ENCODE measurements at places on chromosomes 7 and 10.
A peak's percentile ranks its signal among the peaks of the same experiment; 100 is the strongest.

GRCh38 chr10:75438275-75438674, 6.9 kb downstream of the LRMDA start:
- no peak for DNase-seq

DNA sequence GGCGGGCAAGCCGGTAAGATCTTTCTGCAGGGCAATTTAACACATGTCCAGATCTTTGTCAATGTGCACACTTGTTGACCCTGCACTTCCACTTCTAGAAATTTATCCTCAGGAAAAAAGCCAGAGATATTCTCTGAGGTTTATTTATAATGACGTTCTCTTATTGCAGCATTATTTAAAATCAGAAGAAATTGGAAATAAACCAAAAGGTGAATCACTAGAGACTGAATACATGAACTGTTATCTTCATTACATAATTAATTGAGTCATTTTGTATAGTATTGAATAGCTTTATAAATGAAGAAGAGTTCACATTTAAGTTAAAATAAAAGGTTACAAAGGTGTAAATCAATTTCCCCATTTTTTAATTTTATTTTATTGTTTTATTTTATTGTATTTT, 16.3 kb upstream of the SAR1A start:
- no peak for DNase-seq

DNA sequence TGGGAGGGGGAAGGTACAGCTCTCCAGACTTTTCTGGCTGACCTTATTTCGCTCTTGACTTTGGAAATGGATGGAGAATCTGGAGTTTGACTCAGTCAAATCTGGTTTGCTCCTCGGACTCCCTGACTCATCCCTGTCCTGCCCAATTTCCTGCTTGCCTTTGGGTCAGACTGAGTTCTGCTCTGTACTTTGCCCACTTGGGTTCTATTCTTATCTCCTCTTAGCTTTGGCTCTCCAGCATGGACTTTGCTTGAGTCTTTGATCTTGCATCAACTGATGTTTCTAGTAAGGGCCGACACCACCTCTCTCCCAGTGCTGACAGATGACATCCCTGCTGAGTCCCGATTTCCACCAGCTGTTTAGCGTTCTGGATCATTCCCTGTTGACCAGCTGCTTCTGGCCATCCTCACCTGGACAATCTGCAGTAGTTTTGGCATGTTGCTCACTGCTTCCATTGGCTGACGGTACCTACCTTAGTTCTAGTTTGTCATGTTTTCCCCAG, 335.3 kb downstream of the SUGCT start:
- no peak for DNase-seq

DNA sequence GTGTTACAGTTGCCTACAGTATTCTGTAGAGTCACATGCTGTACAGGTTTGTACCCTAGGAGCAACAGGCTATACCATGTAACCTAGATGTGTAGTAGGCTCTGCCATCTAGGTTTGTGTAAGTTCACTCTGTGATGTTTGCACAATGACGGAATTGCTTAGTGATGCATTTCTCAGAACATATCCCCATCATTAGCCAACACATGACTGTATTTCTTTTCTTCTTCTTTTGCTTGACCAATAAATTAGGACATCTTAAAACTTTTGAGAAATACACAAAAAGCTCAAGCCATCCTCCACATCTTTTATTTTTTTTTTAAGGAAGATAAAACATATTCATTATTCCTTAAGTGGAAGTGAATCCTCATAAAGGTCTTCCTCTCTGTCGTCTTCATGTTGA, 5.4 kb upstream of the PFKFB3 start:
- DNase-seq, result no peak

- DNase-seq, result no peak
These were observed 1.4 kb upstream of the KLF6 start for GRCh38 chr10:3786295-3787015.

DNA sequence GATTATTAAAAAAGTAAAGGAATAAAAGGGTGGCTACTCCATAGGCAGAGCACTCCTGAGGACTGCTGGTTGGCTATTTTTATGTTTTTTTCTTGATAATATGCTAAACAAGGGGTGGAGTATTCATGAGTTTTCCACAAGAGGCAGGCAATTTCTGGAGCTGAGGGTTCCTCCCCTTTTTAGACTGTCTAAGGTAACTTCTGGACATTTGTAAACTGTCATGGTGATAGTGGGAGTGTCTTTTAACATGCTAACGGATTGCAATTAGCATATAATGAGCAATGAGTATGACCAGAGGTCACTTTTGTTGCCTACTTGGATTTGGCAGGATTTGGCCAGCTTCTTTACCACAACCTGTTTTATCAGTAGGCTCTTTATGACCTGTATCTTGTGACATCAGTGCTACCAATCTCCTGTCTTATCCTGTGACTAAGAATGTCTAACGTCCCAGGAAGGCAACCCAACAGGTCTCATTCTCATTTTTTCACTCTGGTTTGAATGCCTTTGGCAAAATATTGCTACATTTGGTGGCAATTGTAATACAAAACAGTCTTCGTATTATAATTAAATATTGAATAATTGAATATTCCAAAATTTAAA, 587.8 kb upstream of the POM121L12 start:
- no peak for DNase-seq

DNA sequence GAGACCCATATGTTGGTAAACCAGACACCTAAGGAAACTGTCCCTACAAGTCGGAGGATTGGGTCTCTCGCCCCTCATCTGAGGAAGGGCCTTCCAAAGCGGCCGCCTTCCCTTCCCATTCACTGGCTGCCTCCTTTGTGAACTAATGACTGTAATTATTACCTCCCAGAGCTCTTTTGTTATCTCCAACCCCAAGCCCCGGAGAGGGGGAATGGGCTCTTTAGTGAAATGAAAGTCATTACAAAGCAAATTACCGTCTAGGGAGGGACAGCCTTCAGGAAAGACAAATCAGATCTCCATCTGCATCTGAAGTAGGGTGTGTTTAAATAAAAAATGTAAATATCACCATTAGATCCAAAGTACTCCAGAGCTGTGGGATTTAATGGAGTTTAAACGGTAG, 2.6 kb upstream of the GAD2 start:
- DNase-seq, result no peak

DNA sequence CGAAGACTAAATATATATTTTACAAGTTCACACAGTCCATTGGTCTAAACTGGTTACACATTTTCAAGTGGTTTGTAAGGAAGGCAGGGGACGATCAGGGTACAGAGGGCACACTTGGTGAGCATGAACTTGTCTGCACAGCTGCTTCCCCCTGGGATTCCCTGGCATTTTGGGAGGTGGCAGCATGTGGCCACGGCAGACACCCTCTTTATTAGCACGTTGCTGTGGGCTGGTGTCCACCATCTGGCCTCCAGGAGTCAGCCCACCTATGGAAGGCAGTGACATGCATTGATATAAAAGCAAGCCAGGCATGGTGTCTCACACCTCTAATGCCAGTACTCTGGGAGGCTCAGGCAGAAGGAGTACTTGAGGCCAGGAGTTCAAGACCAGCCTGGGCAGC, 350.2 kb downstream of the TYW1 start:
- no peak for DNase-seq

DNA sequence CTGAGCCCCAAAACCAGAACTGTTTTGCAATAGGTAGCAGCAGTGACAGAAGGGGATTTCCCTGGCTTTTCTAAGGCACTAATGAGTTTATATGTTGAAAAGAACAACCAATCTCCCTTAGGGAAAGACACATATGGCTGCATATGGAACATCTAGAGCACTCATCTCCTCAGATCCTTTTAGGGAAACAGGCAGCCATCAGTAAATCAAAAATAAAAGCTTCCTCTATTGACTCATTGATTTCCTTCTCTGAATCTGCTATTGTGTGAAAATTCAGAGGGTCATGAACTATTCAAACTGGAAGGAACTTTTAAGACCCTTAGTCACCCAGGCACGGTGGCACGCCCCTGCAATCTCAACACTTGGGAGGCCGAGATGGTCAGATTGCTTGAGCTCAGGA, 110.9 kb upstream of the NANOS1 start:
- DNase-seq, result no peak

GRCh38 chr7:20311743-20312042, 19.0 kb upstream of the ITGB8 start:
- no peak for DNase-seq

GRCh38 chr7:50853311-50853710, 70.6 kb upstream of the GRB10 start:
- no peak for DNase-seq

DNA sequence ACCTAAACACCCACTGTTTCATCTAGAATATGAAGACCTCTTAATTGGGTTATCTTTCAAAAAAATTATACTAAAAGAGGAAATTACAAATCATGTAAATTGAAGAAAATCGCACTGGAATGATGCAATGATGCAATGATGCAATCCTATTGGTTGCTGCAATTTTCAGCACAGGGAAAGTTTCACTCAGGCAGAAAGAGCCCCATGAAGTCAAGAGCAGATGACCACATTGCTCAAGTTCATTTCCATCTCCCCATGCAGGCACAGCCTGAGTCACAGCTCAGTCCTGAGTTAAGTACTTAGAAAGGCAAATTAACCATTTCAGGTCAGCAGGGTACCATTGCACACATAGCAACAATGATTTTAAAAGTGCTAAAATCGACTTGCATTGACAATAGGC, 180.3 kb upstream of the MYO3A start:
- DNase-seq, result no peak

DNA sequence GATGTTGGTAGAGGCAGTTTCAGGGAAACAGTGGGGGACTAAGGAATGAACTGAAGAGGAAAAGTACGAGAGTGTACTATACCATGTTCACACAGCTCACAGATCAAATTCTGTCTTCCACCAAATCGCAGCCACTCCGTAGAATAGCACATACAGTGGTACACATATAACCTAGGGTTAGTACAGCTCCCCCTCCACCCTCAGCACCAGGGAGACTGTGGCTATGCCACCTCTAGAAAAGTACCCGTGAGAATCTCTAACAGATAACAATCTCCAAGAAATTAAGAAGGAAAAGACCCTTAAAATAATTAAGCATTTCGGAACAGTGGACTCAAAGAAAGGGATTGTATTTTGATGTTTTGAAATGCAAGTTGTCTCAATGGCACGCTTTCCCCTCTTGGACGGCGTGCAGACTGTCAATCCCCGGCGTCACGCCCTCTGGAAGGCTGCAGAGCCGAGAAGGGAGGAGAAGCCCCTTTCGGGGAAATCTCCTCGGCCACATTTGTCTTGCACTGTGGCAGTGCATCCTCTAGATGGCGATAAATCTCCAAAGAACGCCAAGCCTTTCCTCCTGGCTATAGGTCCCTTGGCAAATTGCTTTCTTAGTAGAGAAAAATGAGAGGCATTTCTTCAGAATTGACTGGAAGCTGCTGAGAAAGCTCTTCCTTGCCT, 345.0 kb downstream of the REEP3 start:
- DNase-seq, result peak; percentile 13

DNA sequence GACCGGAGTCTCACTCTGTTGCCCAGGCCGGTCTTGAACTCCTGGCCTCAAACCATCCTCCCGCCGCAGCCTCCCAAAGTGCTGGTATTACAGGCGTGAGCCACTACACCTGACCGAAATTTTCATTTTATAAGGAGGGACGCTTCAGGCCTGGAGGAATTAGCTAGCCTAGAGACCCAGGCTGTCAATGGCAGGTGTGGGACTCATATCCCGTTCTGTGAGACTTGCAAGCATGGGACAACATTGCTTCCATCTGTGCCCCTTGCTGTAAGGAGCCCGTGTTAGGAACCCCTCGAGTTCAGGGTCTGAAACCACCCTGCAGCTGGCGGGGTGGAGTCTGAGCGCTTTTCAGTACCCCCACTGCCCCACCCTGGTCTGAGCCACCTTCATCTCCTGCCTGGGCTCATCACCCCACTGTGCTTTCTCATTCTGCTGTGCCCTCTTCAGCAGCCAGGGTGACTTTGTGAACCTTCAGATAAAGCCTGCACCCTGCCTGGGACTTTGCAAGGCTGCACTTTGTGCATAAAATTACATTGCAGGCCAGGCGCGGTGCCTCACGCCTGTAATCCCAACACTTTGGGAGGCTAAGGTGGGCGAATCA, 1.3 kb upstream of the DAGLB start:
- no peak for DNase-seq

DNA sequence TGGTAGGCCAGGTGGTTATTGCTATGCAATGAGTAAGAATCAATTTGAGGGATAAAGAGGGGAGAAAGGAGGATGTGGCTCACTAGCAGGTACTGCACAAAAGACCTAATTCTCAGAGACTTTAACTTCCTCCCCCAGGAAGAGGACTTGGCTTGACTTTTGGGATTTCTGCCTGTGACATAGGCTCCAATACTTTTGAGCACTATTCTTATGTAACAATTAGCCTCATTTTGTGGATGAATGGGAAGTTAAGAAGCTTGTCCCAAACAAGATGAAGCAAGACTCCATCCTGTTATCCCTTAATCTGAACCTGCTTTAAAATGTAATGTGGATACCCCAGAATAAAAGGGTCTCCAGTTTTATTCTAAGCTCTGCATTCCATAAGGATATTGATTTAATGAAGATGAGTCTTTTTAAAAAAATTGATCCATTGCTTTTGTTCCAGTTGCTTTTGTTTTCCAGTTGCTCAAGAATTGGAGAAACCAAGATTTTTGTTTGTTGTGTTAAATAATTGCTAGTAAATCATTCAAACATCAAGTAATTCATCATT, 218.5 kb downstream of the SNX13 start:
- DNase-seq, result no peak

- no peak for DNase-seq
These were observed 247.3 kb downstream of the DOCK4 start for GRCh38 chr7:111958896-111959295.

DNA sequence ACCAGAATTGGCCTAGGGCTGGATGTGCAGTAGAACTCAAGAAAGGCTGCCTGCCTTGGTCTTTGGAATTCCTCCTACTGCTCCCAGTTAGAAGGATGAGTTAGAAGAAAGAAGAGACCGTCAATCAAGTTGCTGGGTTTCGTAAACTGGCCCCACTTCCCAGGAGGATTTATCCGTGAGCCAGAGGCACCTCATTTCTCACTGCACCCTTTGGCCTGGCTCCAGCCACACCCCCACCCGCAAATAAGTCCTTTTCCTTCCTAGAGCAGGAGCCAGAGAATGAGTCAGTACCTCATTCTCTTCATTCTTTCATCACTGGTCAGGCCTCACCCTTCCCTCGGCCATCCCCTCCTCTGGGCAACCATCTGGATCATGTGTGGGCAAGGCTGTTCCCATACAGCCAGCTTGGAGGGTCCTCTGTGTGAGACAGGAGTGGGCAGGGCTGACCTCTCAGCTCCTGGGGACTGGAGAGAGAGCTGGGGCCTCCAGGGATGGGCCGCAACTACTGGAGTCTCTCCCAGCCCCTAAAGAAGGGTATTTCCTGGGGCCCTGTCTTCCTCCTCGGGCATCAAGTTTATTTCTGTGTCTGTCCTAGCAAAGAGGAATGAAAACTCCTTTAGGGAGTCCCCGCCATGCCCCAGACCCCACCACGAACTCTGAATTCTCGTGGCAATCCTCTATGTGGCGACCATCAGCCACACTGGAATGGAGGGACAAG, 87.2 kb upstream of the DUSP5 start:
- DNase-seq, result no peak

GRCh38 chr10:117899181-117899683, 147.5 kb downstream of the RAB11FIP2 start:
- DNase-seq, result no peak

DNA sequence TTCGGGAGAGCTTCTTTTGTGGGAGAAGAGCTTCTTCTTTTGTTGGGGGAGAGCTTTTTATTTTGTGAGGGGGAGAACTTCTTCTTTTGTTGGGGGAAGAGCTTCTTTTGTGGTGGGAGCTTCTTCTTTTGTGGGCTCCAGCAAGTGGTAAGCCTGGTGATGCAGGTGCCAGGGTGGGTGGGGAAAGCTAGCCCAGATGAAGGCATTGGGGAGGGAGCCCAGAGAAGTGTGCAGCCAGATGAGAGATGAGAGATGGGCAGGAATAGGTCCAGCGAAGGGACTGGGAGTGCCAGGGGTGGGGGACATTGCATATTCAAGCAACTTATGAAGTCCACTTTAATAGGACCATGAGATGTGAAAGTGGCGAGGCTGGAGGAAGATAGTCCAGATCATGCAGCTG, 9.7 kb downstream of the ADRA2A start:
- no peak for DNase-seq

Data from thymus (tissue), 14 donors.